ENCODE measurements at places on chromosomes 5 and 9. TPM values are rescaled to one million over a fixed set of nuclear protein-coding genes. Genes with fewer than 3 reads are reported as not detected.
A peak's percentile ranks its signal among the peaks of the same experiment; 100 is the strongest.

DNA sequence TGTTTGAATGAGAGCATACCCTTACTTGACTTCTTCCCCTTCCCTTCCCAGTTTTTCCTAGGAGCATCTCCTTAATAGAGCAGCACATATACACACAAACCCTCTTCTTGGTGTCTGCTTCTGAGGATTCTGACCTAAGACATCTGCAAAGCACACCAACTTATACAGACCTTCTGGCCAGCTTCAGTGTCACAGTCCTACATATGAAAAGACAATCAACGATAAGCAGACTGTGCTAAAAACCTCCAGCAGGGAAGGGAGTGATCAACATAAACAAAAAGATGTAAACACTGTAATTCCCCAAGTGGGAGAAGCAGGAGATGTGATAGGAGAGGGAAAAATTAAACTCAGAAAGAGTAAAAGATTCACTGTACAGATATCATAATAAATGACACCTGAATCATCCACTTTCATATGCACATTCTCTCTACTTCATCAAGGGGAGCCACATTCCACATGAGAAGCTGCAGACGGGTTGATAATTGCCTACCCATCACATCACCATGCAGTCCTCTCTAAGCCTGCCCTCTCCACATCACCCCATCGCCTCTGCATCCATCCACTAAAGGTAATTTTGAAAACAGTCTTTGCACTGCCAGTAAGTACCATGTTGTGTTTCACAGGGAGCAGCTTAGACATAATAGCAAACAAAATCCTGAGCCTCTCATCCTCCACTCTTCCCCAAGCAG, 13.0 kb downstream of the APBA1 start:
- DNase-seq = no peak

DNA sequence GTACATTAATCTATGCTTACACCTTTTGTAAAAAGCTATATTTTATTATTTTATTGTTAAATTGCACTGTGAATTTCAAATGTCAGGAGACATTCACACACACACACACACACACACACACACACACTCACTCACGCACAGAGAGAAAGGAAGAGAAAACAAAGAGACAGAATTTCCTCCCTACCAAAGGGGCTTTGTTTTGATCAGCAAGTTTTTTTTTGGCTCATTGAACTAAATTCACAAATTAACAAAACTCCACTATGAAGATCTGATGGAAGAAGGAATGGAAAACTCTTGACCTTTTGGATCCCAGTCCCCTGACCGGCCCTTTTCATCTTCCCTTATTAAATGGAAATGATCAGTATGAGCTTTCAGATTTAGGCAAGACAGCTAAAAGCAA, 161.2 kb downstream of the PDE4D start:
- no peak for DNase-seq

KCNIP1 gene
- 2.8 TPM for polyA plus RNA-seq

GRCh38 chr9:16651446-16651964, 219.0 kb downstream of the BNC2 start:
- no peak for DNase-seq

GRCh38 chr5:82290908-82291307, 12.8 kb upstream of the RPS23 start:
- no peak for DNase-seq

DNA sequence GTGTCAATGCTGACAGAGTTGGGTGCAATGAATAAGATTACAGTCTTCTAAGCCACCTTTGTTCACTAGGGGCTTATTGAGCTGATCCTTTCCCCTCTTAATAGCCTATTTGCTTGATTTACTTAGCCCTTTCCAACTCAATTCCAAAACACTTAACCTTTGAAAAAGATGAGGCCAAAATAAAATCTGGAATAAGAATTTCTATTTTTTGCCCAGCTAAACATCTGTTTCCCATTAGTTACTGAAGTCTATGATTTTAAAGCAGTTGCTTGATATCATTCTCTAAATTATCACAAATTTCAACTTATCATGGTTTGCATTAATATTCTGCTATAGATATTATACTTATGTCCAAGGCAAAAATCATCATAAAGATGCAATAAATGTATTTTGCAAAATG, 1272.0 kb upstream of the ACO1 start:
- DNase-seq = no peak

DNA sequence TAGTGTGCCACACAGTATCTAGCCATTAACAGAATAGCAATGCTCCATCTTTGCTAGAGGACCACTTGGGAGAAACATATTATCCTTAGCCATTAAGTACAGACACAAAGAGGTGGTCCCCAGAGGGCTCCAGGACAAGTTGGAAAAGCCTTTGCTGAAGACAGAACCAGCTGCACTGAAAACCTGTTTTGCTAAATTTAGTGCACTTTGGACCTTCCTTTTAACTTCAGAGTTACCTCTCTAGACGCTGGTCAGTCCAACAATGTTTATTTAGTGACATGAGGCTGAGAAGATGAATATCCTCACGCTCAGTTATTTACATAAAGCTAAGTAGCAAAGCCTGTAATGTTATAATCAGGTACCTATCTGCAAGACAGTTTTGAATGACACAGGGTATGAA, 265.0 kb upstream of the ZNF608 start:
- no peak for DNase-seq

DNA sequence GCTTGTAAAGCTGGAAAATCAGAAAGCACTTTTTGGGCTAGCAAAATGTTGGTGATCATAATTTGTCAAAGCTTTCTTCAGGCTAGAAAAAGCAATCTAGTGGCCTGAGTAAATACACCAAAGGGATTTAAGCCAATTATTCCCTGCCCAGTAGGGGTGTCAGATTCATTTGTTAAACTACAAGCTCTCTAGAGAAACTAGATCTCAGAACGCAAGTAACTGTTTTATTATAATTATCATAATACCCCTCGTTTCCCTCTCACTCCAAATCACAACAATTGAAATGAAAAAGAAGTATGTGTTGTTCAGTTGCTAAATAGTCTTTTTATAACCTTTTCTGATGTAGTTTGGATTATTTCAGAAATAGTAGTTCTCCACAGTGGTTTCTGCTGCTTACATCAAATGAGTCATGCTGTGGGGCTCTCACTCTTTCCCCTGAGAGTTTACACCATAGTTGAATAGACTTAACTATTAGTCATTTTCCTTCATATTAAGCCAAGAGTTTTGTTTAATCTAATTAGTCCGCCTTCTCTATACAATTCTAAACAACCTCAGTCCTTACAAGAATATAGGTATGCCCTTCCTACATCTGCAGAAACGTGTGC, 918.6 kb upstream of the DMAC1 start:
- no peak for DNase-seq

GRCh38 chr9:112020680-112021596, 124.3 kb downstream of the UGCG start:
- peak; percentile 74 for DNase-seq

- DNase-seq = no peak
Measured at GRCh38 chr5:133894143-133894542, 74.3 kb downstream of the C5orf15 start.

DNA sequence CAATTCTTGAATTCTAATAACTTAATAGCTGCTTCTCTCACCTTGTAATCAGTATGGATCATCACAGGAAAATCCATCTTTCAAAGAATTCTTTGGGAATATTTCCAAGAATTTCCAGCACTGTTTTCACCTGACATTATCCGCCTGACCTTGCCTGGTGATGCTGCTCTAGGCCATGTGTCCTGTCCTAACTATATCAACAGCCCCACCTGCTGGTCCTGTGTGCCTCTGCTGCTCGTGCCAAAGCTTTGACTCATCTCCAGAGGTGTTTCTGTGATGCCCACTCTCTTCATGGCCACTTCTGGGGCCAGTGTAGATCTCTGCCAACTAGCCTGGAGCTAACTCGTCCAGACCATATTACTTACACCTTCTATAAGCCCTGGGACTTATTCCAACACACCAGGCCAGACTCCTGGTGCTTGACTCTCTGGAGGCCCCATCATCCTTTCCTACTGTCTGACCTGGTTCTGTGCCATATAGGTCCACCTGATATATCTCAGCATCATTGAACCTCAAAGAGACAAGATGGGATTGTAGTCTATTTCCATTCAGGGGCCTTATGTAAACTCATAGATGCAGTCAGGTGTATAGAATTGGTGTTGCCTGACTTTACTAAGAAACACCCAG, 67.5 kb upstream of the CKMT2 start:
- peak; percentile 56 for DNase-seq

TYRP1 gene
- polyA plus RNA-seq = 0.37 TPM

DNA sequence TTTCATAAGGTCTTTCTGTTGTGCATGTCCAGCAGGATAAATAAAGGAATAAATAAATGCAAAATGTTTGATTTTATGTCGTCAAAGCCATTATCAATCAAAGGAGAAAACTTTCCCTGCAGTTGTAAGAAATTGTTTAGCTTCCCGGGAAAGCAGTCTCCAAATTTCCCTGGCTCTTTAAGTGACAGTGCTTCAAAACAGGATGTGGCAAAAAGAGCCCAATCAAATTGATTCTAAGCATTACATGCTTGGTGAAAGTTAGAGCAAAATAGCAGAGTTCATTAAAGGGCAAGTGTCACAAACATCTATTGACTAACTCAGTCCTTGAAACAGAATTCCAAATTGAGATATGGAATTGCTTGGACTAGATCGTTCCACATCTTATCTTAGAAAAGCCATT, 704.1 kb downstream of the PRELID2 start:
- no peak for DNase-seq

PLAC8L1 gene
- 0.54 TPM for polyA plus RNA-seq

GRCh38 chr5:150377964-150378694, 20.6 kb downstream of the TCOF1 start:
- DNase-seq = no peak

Measured in large intestine (tissue), 12 donors.